ENCODE measurements at places on chromosomes 2 and 18.

- DNase-seq: no peak
Observed at GRCh38 chr2:182415771-182416170, 11.1 kb downstream of the PDE1A start.

GRCh38 chr2:12910431-12910830 is 193.7 kb downstream of the TRIB2 start:
- DNase-seq: no peak

DNA sequence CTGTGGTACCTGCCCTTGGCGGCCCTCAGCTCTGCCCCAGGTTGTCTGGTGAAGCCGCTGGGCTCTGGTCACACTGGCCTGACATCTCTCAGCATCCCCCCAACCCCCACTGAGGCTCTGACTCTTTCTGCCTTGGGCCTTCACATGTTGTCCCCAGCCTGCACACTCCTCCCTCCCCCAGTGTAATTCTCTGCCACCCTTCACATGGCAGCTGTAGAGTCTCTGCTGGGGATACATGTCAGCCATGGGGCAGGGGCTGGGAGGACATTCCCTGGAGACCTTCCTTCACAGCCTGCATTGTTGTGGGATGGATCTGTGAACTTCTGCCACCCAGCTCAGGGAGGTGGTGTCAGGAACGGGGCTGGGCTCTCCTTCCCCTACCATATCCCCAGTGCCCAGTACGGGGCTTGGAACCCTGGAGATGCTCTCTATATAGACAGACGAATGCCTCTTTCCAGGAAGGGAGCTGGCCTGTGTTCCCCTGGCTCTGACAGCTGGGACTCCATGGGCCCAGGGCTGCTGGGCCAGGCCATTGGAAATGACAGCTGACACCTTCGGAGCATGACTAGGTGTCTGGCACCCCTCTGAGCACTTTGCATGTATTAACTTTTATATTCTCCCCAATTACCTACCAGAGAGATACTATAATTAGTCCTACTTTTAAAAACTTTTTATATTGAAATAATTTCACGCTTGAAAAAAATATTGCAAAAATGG is 151.5 kb downstream of the INHBB start:
- no peak for DNase-seq

DNA sequence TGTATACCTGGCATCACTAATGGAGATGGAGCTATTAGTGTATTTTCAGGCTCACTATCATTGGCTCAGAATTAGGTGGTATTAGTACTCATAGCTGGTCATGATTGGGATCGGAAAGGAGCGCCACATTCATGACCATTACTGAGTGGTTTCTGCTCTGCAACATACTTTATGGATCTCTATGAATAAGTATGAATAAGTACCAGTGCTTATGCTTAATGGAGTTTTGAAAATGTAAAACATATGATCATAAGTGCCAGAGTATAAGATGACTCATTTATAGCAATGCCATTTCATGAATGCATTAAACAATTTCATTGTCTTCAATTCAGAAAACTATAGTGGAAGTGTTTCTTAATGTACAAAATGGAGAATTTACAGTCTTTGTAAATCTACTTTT is 156.7 kb downstream of the GALNT3 start:
- DNase-seq: no peak

GRCh38 chr18:79944746-79945117 is 6.7 kb downstream of the SLC66A2 start:
- DNase-seq: no peak
